Cortex of kidney (tissue), 1 donor: ENCODE measurements at places on chromosomes 4 and X.

- DNase-seq, result no peak
These were observed 121.8 kb upstream of the EDA2R start for GRCh38 chrX:66760651-66761050.

DNA sequence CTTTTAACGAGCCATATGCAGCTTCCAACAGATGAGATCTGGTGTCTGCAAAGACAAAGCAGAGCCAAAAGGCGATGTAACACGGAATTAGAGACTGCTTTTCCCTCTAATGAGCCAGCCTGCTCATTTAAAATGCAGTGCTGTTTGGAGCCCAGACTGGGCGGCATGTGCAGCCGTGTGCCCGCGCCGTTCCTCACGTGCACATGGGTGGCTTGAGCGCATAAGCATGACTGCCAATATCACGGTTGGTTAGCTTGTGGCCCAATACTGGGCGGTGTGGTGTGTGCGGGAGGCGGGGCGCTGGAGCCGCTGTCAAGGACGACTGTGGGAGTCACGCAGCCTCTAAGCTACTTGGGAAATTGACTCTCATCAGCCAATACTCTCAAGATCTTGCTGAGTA, 87.0 kb upstream of the SCOC start:
- DNase-seq, result no peak

GRCh38 chr4:69831270-69831627, 28.7 kb downstream of the SULT1E1 start:
- no peak for DNase-seq

- no peak for DNase-seq
These were observed 1213.4 kb downstream of the STIM2 start for GRCh38 chr4:28073860-28074555.

DNA sequence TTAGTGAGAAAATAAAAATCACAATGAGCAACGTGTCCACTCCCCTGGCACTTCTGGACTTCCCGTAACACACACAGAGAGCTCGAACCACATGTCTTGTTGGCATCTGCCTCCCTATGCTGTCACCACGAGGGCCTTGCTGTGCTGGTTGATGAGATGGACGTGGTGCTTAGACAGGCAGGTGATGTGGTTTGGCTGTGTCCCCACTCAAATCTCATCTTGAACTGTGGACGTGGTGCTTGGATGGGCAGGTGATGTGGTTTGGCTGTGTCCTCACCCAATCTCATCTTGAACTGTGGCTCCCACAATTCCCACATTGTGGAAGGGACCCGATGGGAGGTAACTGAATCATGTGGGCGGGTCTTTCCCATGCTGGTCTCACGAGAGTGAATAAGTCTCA, 40.0 kb downstream of the FGFRL1 start:
- DNase-seq, result no peak

DNA sequence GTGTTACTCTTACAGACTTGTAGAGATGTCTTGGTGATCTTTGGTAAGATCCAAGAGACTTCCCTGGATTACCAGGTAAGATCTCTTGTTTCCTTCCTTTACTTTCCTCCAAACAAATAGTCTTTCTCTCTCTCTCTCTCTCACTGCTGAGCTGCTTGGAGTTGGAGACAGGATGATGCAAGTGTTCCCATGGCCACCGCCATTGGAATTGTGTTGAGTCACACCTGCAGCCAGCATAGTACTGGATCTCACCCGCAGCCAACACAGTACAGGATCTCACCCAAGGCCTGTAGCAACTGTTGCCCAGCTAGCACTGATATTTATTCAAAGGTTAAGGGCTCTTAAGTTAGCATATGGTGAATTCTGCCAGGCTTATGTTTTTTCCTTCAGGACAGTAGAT, 1080.9 kb downstream of the FAT4 start:
- no peak for DNase-seq

DNA sequence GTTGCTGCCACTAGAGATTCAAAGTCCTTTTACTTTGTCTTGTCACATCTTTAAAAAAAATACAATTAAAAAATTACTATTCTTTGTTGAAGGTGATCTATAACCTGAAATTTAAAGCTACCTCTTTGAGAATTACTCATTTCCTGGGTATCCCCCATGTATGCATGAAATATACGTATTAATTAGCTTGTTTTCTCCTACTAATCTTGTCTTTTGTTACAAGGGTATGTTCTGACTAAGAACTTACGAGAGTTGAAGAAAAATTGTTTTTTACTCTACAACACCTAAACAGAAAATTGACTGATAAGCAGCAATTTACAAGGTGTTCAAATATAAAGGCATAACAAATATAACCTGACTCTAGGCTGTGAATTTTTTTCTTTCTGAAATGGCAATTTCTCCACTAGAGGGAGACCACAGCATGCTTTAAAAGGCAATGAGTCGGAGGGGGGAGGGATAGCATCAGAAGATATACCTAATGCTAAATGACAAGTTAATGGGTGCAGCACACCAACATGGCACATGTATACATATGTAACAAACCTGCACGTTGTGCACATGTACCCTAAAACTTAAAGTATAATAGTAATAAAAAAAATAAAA, 249.6 kb downstream of the OPHN1 start:
- DNase-seq, result no peak

GRCh38 chrX:107290019-107290418, 83.6 kb downstream of the DNAAF6 start:
- DNase-seq, result no peak

DNA sequence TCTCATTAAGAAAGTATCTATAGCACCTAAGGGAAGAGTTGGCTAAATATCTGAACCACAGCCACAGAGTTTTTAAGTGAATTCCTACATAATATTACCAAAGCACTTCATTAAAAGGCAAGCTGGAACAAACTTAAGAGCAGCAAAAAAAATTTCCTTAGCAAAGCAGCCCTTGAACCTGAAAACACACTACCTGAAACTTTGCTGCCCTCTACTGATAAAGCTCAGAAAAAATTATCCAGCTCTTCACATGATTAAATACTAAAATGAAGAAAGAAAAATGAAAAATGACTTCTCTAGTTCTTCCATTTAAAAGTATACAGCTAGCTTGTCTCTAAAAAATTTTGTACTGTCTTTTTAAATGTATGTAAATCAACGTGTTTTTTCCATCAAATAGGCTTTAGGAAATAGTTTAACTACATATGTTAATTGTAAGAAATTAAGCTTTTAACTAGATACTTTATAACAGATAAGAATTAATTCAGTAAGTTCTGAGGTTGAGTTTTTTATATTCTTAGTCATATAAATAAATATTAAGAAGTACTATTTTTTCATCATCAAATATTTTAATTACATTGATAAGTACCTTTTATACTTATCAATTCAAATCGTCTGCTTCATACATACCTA, 156.1 kb downstream of the STPG2 start:
- DNase-seq, result no peak

DNA sequence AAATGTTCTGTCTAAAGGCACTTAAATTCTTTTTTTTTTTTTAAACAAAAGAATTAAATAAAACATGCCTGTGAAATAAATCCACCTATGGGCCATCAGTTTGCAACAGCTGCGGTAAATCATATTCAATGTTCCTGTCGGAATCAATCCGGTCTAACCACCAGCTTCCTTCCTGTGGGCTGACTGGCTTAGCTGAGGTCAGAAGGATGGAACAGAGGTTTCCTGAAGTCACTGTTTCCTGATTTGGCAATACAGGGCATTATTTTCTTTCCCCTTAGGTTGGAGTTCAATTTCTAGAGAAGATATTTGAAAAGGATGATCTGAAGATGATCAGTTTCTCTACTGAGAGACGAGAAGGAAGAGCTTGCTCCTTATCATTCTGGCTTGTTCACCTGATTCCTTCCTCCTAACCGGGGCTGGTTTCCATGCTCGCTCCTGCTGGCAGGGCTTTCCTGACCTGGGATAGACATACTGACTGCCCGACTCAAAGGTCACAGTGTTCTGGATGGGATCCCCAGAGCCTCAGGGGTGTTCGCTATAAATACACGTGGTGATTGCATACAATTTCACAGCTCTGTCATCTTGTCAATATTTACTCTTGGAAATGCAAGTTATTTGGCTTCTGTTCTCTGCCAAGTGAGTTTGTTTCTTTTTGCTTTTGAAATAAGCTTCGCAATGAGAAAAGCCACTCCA, 21.7 kb downstream of the PDLIM3 start:
- no peak for DNase-seq

DNA sequence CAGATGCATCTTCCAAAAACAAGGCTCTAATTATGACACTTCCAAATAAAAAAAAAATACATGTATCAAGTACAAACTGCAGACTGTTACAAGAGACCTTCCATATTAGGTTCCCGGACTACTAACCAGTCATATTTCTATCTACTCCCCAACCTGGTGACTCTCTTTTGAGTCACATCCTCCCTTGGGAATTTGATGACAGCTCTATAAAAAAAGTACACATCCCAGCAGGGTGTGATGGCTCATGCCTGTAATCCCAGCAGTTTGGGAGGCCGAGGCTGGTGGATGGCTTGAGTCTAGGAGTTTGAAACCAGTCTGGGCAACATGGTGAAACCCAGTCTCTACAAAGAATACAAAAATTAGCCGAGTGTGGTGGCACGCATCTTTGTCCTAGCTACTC, 14.9 kb downstream of the RPGR start:
- DNase-seq, result no peak

DNA sequence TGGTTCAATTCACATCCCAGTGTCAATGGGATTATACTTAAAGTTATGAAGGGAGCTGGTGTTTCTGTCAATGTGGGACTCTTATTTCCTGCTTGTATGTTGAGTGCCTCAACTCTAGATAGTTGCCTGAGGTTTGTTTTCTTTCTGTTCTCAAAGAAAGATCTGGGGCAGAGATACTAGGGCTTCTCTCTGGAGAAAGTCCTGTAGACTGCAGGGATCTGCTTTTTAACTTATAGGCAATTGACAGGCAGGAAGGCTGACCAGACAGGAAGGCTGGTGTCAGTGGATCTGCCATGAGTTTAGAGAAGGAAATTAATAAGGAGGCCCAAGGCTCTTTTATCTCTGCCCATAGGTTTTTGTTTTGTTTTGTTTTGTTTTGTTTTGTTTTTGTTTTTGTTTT, 64.0 kb upstream of the PRKX start:
- DNase-seq, result no peak

DNA sequence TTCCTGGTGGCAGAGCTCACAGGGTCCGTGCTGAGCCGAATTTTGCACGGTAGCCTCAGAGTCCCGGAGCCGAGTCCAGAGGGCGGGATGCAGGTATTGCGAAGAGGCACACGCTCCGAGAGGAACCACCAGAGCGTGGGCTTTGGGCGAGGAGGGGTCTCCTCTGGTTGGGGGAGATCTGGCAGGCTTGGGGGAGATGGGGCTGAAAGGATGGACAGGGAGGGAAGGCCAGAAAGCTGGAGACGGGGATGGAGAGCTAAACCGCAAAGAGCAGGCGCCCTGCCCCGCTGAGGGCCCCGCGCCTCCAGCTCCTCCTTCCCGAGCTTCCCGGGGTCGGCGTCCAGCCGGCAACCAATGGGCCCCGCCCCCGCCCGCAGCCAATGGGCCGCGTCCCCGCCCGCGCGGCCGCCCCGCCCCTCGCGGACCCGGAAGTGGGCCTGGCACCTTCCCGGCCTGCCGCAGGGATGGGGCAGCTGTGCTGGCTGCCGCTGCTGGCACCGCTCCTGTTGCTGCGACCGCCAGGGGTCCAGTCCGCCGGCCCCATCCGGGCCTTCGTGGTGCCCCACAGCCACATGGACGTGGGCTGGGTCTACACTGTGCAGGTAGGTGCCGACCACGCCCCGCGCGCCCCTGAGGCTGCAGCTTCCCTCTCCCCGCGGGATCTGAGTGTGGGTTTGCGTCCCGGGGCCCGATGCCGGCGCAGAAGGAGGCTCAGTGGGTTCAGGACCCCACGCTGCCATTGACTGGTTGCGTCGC, at the start of gene MAN2B2:
Gene MAN2B2, plus strand, starts transcription at position 443 of the 756 bp plus-strand sequence. Its CDS starts 22 bp downstream, at position 465.
- DNase-seq, result peak; percentile 84

DNA sequence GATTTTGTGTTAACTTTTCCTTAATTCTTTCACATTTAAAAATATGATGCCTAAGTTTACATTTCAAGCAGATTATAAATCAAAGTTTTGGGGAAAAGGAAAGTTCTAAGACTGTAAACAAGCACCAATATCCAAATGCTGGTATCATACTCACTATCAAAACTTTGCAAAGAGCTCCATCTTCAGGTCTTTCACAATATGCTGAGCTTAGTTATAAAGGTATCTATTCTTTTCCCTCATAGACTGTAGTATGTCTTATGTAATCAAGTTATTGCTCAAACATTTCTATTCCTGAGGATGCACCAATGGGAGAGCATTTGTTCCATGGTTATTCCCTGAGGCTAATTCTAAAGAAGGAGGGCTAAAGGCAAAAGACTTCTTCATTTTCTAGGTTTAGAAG, 207.9 kb upstream of the FAM241A start:
- DNase-seq, result no peak

DNA sequence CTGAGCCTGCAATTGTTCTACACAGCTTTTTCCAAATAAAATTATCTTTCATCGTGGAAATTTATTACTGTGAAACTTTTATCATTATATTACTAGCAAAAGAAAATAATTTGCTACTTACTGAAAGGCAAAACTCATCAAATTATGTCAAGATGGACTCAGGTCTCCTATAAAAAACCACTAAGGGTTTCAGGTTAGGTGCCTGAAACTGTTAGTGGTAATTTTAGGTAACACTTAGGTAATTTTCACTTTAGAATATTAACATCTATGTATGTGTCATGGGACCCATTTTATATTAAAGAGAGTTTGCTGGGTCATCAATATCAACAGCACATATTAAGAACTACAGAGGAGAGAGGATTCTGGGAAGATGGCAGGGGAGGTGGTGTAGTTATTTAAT, 651.5 kb downstream of the CENPC start:
- DNase-seq, result no peak

- no peak for DNase-seq
These were observed 2.4 kb upstream of the PLAC1 start for GRCh38 chrX:134660627-134661026.

- no peak for DNase-seq
These were observed 135.2 kb downstream of the ARSF start for GRCh38 chrX:3176439-3176820.

GRCh38 chr4:71841336-71841735, 57.5 kb upstream of the GC start:
- no peak for DNase-seq

GRCh38 chrX:135973025-135973547, 702 bp downstream of the MMGT1 start:
- DNase-seq, result no peak

DNA sequence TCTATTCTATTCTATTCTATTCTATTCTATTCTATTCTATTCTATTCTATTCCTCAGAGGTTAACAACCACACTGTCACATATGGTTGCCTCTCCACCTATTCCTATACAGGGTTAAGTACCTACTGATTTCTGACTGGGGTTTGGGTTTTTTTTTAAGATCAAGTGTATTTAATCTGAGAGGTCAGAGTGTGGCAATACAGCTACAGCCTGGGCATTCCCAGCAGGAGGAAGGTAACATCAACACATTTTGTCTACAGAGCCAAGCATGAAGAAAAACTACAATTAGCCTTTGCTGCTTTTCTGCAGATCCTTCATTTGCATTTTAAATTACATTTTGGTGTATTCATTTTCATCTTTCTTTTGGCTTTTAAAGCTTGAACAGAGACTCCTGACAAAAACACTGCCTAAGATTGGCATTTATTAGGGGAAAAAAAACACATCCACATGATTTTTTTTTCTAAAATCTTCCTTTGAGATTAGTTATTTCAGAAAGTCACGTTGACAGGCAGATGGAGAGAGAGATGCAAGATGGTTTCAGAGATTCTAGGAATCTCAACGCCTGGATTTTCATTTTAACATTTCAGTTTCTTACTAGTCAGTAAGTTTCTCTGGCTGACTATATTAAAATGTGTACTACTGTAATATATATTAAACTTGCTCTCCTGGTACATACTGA, 255.9 kb upstream of the TET2 start:
- DNase-seq, result no peak
